Mesothelial cell of epicardium (in vitro differentiated cells): ENCODE measurements at places on chromosomes 3 and 15.

DNA sequence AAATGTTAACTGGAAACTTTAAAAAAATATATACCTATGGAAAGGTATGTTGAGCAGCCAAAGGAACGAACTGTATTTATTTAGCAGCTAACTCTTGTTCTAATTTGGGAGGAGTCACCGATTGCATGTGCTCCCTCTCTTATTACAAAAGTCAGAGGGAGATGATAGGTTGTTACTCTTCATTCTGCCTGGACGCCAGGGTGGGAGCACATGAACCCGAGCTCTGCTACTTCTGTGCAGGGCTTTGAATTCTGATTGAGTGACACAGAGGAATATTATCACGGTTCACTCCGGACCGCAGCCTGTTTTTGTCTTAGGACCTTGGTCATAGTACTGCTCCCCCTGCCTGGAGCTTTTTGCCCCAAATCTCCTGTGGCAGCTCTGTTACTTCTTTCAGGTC is 36.9 kb upstream of the LRIG1 start:
- DNase-seq = no peak

GRCh38 chr3:133711013-133711412 is 35.2 kb upstream of the TF start:
- no peak for DNase-seq

GRCh38 chr15:29672923-29673809 is 149.1 kb downstream of the TJP1 start:
- no peak for DNase-seq

DNA sequence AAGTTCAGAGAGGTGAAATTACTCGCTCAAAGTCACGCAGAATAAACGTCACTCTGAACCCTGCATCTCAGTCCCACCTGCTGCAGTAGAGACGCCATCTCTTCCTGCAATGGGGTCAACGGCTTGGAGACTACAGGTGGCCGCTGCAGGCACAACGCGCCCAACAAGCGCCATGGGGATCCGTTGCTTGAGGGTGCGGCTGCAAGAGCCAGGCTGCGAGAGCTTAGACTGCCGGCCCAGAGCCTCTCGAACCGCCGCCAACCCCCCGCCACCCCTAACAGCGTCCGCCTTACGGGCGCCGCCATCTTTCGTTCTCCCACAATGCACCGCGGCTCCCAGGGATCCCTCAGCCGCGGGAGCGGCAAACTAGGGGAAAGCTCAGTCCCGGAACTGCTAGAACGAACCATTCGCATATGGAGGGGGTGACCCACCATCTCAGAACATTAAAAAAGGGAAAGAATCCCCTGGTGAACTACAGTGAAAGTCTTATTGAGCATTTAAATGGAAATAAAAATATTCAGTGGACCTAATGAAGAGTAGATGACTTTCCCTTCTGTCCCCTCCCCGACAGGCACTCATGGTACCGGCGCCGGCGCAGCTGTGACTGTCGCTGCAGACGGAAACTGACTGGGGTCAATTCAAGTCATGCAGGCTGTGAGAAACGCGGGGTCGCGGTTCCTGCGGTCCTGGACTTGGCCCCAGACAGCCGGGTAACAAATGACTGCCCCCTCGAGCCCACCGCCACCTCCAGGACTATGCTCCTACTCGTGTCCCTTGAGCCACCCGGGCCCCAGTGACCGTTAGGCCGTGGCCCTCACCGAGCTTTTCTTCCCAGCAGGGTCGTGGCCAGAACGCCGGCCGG is at the start of the genes MRPL46 and MRPS11:
MRPL46 (minus strand) TSS at position 316 of the 862 bp plus-strand sequence; CDS start at position 305, 11 bp downstream.
MRPS11 (plus strand) TSS at position 636 of the 862 bp plus-strand sequence; CDS start at position 646, 10 bp downstream.
- peak; percentile 90 for DNase-seq

GRCh38 chr15:38626443-38627050 is 61.9 kb upstream of the RASGRP1 start:
- no peak for DNase-seq

GRCh38 chr15:80701676-80702311 is 6.7 kb downstream of the ABHD17C start:
- no peak for DNase-seq

DNA sequence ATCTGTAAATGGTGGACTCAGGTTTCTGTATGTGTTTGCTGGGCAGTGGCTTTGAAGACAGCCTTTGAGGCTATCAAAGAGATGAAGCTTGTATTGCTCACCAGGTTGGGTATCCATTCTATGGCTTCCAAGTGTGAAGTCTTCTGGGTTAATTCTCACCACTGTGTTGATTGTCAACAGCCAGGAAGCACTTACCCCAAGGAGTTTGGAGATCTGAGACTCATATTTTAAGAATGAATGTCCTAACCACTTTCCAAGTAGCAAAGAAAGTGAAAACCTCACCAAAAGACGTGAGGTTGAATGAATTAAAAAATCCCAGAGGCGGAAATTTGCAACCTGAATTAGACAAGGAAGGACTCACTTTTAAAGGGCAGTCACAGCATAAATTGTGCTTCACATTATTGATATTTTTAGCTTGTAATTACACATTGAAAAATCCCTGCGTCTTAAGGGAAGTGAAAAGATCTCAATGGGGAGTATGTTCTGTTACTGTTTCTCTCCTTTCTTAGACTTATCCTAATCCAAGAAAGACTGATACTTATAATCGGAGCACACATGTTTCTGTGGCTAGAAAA is 304.0 kb upstream of the TPRG1 start:
- no peak for DNase-seq
